Upper lobe of left lung (tissue), 6 donors: ENCODE measurements at places on chromosomes 3 and 15. TPM values are rescaled to one million over a fixed set of nuclear protein-coding genes. Genes with fewer than 3 reads are reported as not detected.

DNA sequence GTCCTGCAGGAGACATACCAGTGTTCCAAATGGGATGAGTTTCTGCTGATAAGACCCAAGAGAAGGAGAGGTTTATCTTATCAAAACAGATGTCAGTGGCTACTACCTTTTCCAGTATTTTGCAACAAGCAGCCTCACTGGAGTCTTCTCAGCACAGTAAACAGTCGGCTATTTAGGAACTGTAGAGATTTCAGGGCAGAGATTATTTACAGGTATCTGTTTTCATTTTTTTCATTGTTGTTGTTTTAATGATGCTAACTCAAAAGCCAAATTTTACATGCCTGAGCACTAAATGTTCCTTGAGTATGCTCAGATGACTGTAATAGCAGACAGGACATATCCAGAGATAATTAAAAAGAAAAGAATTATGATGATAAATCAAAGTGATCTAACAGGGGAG lies 252.1 kb downstream of the EPHA6 start:
- H3K36me3 ChIP-seq, result no peaks in the 10 kb centered on the region
- no peak overlapping the region for H3K4me3 ChIP-seq
- no peak for DNase-seq
- H3K27me3 ChIP-seq, result no peaks in the 10 kb centered on the region
- H3K4me1 ChIP-seq, result no peaks in the 10 kb centered on the region
- H3K27ac ChIP-seq, result no peak overlapping the region

GRCh38 chr15:47885920-47886319 lies 168.6 kb downstream of the SEMA6D start:
- no peak overlapping the region for H3K27ac ChIP-seq
- DNase-seq, result no peak
- no peaks in the 10 kb centered on the region for H3K27me3 ChIP-seq
- H3K36me3 ChIP-seq, result no peaks in the 10 kb centered on the region
- H3K4me3 ChIP-seq, result no peak overlapping the region

The DPH3 gene
- total RNA-seq, result 23.3 TPM

The PLA2G4D gene
- not detected for total RNA-seq

The GYG1 gene
- total RNA-seq, result 10.5 TPM

DNA sequence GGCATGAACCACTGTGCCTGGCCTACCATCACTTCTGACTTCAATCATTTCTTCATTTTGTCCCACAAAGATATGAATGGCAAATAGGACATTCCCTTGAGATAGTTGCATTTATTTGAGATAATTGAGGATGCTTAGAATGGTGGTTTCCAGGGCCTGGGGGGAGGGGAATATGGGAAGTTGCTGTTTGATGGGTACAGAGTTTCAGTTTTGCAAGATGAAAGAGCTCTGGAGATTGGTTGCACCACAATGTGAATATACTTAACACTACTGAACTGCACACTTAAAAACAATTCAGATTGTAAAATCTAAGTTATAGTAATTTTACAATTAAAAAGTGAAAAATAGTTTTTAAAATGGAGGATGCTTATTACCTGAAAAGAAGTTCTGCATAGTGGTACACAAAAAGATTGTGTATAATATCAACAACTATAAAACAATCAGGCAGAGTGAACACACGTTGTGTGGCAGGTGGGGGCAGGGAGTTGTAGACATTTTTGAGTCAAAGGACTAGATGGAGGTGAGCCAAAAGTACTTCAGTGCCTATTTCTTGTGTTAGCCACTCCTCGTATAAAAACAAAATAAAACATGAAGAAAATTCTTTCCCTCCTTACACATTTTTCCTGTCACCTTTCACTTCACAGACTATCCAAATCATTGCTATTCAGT lies 18.5 kb upstream of the RIOX2 start:
- no peak overlapping the region for H3K27ac ChIP-seq
- H3K36me3 ChIP-seq, result no peaks in the 10 kb centered on the region
- no peaks in the 10 kb centered on the region for H3K27me3 ChIP-seq

DNA sequence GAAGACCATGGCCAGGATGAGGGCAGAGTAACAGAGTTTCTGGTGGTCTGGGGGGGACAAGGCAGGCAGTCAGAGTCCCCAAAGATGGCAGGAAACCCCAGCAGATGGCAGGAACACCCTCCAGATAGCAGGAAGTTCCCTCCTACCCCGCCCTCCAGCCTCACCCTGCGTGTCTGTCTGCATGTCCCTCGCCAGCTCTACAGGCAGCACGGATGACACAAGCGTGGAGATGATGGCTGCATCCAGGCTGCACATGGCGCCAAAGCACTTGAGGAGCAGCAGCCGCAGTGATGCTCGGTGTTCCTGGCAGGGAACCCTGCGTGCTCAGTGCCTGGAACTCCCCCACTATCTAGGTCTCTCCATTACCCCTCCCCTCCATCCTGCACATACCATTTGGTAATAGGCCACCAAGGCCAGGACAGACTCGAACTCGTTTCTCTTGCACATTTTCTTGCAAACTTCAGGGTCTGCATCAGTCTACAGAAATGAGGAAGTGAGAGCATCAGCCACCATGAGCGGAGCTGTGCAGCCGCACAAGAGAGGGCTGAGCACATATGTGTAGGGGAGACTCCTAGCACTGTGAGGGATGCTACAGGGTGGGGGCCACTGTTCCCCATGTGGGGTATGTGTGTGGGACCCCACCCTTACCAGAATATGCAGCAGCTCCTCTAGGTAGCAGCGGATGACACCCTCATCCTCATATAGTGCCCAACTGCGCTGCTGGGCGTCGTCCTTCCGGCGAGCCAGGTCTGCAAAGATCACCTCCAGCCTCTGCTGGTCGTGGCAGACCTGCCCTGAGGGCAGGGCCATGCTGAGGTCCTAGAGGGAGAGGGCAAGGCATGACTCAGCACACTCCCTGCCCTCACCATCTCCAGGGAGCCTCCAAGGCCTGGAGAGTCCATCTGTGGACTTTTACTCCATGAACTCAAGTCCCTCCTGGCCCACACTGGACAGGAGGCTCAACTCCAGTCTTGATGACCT lies 6.0 kb downstream of the NCKIPSD start:
- H3K36me3 ChIP-seq, result peaks cover 67% of the 10 kb centered on the region
- no peaks in the 10 kb centered on the region for H3K27me3 ChIP-seq
- no peak for DNase-seq
- H3K27ac ChIP-seq, result no peak overlapping the region

GRCh38 chr15:84886211-84886983 lies 1.9 kb downstream of the SLC28A1 start:
- H3K27ac ChIP-seq, result no peak overlapping the region
- H3K27me3 ChIP-seq, result no peaks in the 10 kb centered on the region
- H3K4me3 ChIP-seq, result no peak overlapping the region
- no peaks in the 10 kb centered on the region for H3K36me3 ChIP-seq
- H3K4me1 ChIP-seq, result no peaks in the 10 kb centered on the region
